ENCODE measurements at places on chromosomes 2 and 18.

GRCh38 chr2:101892377-101892776 is 99.4 kb upstream of the IL1R2 start:
- no peak for DNase-seq

DNA sequence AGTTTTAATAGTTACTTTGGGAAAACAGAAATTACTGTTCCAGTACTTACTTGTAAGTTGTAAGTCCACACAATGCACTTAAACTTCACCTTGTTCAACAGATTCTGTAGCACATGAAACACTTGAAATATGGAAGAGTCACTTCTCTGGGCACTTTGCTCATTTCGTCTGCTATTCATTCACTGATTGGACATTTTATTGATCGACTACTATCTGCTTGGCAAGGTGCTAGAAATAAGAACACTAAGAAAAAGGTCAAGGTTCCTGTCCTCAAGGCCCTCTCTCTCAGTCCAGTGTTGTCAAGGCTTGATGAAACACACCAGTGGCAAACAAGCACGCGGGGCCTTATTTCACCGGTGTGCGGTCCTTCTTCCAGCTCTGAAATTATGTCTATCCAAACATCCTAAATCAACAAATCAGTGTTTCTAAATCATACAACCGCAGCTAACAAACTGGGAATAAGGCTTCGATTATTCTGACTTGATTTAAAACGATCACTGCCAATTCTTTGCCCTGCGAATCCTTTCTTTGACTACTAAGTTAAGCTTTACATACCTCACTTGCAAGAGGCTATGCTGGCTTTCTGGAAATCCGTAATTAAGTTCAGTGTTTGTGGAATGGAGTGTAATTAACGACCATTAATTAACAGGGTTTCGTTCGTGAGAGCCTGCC is 780 bp upstream of the ITGAV start:
- no peak for DNase-seq

GRCh38 chr18:79321625-79322405 is 73.9 kb upstream of the NFATC1 start:
- no peak for DNase-seq

DNA sequence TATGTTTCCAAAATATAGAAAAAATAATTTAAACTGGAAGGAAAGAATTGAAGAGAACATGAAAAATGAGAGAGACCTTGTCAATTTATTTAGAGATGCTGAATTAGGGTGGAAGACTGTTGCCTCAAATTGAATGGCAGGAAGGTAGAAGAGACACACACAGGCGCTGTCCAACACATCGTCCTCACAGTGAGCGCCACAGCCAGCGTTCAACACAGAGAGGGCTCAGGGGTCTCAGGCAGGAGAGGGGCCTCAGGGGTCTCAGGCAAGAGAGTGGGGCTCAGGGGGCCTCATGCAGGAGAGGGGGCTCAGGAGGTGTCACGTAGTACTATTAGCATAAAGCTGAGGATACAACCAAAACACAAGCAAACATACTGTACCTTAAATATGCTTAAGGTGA is 65.7 kb downstream of the TMEM18 start:
- DNase-seq: no peak

GRCh38 chr18:50879302-50880118 is 592 bp downstream of the ME2 start:
- peak; percentile 9 for DNase-seq

DNA sequence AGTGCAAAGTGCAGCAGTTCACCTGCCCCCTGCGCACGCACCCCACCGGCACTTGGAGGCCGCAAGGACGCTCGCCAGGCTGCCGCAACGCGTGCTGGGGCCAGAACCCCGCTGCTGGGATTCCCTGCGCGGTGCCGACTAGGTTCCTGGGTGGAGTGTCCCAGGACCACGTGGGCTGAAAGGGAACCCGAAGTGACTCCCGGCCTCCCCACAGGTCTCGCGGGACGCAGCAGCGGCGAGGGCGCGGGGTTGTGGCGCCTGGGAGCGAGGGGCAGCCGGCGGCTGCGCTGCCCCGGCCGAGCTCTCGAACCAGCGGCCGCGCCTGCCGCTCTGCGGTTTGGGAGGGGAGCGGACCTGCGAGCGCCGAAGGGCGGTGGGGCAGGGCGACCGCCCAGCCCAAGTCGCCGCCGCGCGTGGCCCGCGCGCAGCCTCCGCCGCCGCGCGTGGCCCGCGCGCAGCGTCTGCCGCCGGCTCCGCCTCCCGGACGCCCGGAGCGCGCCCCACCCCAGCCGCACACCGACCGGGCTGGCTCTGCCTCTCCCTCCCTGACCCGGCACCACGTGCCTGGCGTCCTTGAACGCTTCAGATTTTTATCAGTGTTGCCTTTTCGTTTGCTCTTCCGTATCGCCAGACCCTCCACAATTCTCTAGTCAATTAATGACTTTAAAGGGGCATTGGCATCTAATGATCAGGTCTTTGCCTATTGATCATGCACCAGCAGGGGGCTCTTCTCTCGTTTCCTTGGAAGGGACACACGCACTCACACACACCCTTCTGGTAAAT is at the start of gene FTCDNL1:
FTCDNL1 (minus strand) TSS at position 475 of the 783 bp plus-strand sequence. CDS start 2,230 bp downstream, outside the sequence.
- peak; percentile 60 for DNase-seq

Data from CD4-positive, CD25-positive, alpha-beta regulatory T cell (primary cell).